ENCODE measurements at places on chromosomes 6 and 20.

- DNase-seq = no peak
These were observed 702 bp upstream of the TNFAIP3 start for GRCh38 chr6:137866200-137866913.

DNA sequence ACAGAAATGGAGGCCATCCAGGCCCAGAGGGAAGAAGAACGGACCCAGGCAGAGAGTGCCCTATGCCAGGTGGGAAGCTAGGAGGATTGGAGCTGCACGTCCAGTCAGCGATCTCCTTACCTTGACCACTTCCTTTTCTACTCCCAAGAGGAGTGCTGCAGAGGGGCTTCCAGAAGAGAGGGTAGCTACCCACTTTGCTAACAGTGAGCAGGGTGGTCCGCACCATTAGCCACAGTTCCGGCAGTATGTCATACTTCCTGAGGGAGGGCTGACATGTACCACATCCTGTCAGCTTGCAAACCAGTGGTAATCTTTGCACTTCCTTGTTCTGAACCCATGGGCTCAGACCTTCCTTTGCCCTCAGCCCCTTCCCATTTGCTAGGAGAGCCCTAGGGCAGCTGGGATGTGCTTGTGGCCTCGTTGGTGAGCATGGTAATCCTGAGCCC, 35.4 kb downstream of the CEP250 start:
- DNase-seq = no peak

- DNase-seq = no peak
These were observed 9.0 kb upstream of the OVOL2 start for GRCh38 chr20:18066421-18067333.

- no peak for DNase-seq
These were observed 109.0 kb downstream of the ZFP64 start for GRCh38 chr20:52082612-52083011.

DNA sequence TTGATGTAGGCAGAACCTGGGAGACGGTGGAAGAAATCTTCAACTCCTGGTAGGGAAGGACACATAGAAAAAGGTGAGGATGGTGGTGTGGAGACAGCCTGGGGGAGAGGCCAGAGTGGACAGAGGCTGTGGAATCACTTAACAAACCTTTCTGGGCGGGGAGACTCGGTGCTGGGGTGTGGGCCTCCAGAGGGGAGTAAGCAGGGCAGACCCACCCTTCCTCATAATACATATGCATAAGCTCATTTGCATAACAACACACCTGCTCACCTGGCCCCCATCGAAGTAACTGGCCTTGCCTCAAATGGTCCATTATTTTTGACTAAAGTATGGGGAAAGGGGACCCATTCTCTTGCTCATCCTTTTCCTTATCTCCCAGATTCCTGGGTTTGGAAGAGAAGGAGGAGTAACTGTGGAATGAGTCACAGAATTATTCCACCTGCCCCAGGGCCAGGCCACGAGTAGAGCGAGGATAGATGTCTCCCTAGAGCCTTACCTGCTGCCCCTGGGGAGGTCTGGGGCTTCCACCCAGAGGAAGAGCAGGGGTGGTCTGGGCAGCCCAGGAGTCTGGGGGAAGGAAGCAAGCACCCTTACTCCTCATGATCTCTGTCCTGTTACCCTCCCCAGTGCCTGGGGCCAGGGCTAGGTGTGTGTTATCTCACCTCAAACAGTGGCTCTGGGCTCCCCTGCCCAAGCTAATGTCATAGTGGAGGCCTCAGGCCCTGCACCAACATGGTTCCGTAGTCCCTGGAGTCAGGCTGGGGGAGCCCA, 10.7 kb upstream of the VEGFA start:
- DNase-seq = no peak

DNA sequence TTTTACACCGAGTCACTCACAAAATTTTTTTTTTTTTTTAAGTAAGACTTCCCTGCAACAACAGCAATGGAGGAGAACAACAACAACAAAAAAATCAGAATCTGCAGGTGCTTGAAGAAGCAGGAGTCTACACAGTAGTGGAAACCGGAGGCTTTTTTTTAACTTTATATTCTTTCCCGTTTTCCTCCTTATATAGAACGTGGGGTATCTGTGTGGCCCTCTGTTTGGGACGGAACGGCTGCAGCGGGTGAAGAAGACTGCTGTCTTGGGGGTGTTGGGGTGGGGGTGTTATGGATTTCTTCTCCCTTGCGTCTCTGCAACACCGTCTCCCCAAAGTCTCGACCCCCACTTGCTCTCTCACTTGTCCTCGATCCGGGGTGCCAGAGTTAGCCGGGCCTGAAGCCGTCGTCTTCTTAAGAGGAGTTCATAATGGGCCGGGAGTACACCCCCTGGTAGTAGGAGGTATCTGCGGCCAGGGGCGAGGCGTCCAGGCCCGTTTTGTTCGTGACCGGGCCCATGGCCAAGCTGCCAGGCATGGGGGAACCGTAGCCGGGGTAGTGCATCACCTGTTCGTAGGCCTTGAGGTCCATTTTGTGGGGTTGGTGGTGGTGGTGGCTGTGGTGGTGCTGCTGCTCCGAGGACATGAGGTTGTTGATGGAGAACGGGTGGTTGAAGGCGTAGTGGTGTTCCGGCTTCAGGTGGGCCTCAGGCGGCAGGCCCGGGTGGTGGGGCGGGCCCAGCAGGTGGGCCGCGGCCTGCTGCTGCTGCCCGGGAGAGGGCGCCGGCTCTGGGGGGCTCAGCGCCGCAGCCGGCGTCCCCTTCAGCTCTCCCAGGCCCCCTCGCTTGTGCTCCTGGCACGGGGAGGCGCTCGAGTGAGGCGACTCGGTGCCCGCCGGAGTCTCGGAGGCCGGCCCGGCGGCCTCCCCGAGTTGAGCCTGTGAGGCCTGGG, 2.7 kb downstream of the FOXA2 start:
- no peak for DNase-seq

DNA sequence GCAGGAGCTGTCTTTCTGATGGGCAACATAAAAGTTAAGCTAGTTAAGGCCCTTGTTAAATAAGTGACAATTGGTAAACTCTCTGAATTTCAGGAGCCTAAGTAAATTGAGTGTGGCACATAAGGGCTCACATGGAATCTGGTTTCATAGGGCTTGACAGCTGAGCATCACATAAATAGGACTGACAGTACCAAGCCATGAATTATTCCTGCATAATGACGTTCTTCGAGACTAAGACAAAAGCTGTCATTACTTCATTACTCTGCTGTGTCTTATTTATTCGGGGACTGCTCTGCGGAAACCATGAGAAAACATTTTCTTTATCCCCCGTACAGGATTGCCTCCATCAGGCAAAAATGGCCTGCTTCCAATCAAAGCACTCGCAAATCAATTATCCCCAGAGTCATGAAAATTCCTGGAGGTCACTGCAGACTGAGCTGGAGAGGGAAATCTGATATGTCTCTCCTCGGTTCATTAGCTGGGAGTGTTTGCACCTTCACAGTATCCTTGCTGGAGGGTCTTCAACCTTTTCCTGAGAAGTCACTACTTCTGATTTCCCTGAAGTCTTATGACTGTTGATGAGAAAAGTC, 311.4 kb downstream of the CDH26 start:
- no peak for DNase-seq

Measured in right lung (tissue), 10 donors.